ENCODE measurements at places on chromosomes 7 and 10.

DNA sequence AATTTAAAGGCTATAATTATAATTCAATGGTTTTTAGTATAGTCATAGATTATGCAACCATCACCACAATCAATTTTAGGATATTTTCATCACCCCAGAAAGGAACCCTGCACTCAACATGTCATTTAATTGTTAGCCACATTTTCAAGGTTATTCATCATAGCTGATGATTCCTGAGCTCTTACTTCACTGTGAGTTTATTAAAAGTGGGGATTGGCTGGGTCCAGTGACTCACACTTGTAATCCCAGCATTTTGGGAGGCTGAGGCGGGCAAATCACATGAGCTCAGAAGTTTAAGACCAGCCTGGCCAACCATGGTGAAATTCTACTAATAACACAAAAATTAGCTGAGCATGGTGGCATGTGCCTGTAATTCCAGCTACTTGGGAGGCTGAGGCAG lies 787 bp downstream of the CCL26 start:
- no peak for DNase-seq

DNA sequence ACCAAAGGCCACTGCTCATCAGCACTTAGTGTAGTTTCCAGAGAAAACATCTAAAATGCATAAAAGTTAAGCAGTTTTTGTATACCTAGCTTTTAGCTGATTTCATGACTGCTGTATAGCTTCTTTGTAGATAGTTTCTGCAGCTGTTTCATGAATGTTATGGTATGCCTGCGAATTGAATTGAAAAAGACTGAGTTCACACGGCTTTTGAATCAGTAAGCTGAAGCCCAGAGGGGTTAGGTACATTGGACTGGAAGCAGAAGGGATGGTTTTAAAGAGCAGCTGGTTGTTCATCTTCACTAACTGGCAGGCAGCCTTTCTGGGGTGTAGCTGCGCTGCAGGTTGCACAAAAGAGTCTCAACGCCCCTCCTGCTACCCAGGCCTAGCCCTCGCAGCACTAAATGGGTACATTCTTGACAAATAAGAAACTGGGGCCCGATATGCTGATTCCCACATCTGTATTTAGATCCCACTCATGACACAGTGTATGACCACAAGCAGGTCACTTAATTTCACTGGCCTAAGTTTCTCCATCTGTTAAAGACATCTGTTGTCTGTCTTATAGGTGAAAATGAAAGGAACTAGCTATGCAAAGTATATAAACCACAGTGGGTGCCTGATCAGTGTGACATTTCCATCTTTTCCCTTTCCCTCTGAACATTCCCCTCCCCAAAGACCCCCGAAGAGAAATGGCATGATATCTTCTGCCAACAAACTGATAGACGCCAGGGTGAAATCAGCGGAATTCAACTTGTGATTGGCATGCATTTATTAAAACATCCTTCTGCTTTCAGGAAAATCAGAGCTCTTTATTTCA lies 85.9 kb upstream of the AGBL3 start:
- no peak for DNase-seq

GRCh38 chr10:131127610-131128009 lies 183.9 kb downstream of the TCERG1L start:
- no peak for DNase-seq

DNA sequence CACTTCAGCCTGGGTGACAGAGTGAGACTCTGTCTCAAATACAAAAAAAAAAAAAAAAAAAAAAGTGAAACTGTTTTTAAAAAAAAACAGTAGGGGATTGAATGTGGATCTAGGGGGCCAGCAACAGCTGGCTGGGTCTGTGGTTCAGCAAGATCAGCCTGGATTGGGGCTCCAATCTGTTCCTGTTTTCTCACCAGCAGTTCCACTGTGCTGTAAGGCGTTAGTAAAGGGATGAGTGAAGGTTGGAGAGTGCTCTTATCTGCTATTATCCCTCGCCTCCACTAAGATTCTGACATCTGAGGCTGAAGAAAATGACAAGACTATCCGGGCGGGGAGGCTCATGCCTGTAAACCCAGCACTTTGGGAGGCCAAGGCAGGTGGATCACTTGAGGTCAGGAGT lies 41.6 kb upstream of the GTF2IRD1 start:
- DNase-seq: no peak

- no peak for DNase-seq
These were observed 2.7 kb downstream of the OGDH start for GRCh38 chr7:44608916-44609648.

GRCh38 chr7:96727534-96728088 lies 18.0 kb upstream of the SEM1 start:
- DNase-seq: no peak

- peak; percentile 24 for DNase-seq
These were observed 162.8 kb upstream of the SEMA3C start for GRCh38 chr7:81081616-81082015.

- no peak for DNase-seq
These were observed 14.1 kb downstream of the PTN start for GRCh38 chr7:137329411-137329810.

GRCh38 chr7:121331574-121331973 lies 2.8 kb downstream of the WNT16 start:
- DNase-seq: no peak

DNA sequence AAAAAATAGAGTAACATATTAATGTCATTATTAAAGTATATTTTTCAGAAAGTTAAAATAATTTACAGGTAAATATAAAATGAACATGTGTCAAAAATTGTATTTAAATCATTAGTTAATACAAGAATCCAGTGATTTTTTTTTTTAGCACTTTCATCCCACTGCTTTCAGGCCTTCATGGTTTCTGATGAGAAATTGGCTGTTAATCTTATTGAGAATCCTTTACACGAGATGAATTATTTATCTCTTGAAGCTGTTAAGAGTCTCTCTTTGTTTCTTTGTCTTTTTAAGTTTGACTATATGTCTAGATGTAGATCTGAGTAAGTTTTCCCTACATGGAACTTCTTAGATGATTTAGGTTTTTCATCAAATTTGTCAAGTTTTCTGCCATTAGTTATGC lies 578.5 kb upstream of the KCND2 start:
- no peak for DNase-seq

DNA sequence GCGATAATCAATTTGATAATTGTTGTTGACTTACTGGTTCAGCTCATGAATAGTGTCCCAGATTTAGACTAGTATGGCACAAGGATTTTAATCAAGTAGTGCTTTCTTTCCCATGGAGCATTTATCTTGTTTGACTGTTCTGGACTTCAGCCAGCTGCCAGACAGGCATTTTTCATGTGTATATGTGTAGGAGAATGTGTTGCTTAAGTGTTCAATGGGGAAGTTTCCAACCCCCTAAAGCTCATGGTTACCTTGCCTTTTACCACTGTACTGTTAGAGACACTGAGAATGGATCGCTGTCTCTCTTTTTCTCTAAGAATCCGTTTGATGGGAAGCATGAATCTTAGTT lies 103.9 kb downstream of the LRRC4 start:
- no peak for DNase-seq

DNA sequence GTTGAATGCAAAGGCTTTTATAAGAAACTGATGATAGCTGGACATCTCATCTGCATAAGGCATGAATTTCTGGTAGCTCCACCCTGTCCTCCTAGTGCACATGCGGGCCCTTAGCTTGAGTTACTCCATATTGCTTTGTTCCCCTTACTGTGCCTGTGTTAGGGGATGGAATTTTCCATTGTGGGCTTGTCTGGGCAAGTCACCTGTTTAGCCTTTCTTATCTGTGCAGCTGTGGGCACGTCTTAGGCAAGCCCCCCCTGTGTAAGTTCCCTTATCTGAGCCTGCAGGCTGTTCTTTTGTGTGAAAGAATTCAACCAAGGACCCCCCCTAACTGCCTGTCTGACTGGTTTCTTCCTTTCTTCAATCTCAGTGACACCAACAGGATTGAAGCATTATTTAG lies 14.5 kb upstream of the CROT start:
- DNase-seq: no peak

DNA sequence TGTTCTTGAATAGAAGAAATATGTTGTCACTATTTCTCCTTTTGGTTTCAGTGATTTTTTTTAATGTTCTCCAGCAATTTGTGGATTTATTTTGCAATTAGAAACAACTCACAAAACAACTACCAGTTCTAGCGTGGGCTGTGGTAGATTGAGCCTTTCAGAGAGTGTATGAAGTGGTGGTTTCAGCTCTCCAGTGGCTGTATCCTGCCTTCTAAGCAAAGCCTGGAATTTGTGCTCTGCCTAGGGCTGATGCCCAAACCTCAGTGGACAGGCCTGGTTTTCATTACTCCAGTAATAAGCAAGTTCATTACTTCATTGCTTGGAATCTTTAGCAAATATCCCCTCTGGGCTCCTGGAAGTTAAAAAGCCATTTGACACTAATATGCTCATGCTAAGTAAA lies 35.9 kb downstream of the APBB1IP start:
- no peak for DNase-seq

- DNase-seq: no peak
These were observed 92.6 kb downstream of the LHPP start for GRCh38 chr10:124554085-124554858.

- no peak for DNase-seq
These were observed 88.8 kb downstream of the DNMBP start for GRCh38 chr10:99920901-99921300.

DNA sequence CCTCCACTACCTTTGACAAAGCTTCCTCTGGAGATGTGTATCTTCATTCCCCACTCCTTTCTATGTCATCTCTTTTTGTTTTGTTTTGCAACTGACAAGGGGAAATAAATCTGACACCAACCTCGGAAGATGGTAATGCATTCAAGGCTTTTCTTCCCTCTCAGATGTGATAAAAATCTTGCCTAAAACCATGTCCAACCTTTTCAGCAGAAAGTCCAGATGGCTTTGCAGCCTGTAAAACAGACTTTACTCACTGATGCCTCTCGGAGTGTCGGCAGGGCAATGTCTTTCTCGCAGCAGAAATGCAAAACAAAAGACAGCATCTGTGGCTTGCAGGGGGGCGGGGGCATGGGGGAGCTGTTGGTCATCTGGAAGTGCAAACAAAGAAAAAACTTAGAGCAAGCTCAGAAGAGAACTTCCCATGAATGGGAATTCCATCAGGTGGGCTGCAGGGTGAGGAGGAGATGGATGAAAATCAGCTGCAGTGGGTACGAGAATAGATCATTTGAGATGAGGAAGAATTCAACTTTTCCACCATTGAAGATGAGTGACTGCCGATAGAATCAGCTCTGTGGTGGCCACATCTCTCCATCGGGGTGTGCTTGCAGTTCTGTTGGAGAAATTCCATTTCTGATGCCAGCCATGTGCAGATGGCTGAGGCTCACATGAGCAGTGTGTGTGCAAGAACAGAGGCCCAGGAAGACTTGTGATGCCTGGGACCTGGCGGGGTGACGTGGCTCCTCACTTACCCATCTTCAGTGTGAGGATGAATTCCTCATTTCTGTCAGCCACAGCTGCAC lies 237.7 kb downstream of the WDR37 start:
- no peak for DNase-seq

DNA sequence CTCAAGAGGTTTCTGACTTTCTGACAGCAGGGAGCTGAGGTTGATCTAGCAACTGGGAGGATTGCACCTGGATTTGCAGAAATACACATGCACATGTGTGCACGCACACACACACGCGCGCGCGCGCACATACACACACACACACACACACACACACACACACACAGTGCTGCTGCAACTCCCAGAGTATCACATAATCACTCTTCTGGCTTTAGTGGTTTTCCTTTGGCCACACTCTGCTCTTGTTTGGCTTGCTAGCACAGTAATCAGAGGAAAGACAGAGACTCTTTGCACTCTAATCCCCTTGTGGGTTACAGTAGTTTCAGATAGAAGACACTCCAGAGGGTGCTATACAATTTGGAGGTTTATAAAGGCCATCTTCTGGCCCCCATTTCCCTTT lies 705.0 kb downstream of the AUTS2 start:
- DNase-seq: no peak

All from RCC 7860 (cell line).